Nephron progenitor cell (in vitro differentiated cells): ENCODE measurements at places on chromosomes 11 and 22.
A peak's percentile ranks its signal among the peaks of the same experiment; 100 is the strongest.

GRCh38 chr11:105824457-105825013, 197.5 kb downstream of the MSANTD4 start:
- DNase-seq: no peak

- no peak for DNase-seq
These were observed 25.3 kb downstream of the CD82 start for GRCh38 chr11:44590769-44591168.

DNA sequence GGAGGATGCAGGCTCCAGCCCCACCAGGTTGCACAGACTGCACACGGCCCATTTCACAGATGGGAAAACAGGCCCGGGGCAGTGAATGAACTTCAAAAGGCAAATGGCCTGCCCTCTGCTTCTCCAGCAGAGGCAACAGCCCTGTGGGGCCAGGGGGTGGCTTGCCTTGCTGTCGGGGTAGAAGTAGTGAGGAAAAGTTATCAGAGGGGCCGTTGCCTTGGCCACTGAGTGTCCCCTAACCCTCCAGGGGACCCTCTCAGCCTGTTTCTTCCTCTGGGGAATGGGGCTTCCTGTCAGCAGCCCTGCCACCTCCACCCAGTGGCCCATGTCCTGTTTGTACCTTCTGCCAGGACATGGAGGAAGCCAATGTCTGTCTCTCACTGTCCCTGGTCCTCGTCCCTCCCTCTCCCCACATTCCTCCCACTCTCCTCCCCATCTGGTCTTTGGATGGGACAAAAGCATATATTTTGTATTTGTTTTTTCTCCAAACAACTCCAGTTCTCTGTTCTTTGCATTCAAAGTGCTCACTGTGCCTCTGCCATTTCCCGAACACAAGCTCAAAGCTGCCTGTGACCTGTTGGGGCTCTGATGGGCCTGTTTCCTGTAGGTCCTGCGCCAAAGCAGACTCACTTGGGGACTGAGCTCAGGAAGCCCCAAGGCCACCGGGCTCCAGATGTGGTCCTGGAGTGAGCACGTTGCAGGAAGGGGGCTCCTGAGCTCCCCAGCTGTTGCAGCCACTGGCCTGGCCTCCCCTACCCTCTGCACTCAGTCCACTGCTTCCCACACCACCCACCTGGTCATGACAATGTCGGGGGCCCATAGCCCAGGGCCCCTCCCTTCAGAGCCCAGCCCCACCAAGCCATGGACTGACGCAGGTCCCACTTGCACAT, 9.5 kb downstream of the MAP4K2 start:
- no peak for DNase-seq

- no peak for DNase-seq
These were observed 106.6 kb upstream of the SLC22A12 start for GRCh38 chr11:64484191-64485022.

GRCh38 chr11:3947061-3947460, 91.6 kb downstream of the STIM1 start:
- DNase-seq: no peak

GRCh38 chr22:42010778-42011177, 12.2 kb downstream of the WBP2NL start:
- DNase-seq: no peak

DNA sequence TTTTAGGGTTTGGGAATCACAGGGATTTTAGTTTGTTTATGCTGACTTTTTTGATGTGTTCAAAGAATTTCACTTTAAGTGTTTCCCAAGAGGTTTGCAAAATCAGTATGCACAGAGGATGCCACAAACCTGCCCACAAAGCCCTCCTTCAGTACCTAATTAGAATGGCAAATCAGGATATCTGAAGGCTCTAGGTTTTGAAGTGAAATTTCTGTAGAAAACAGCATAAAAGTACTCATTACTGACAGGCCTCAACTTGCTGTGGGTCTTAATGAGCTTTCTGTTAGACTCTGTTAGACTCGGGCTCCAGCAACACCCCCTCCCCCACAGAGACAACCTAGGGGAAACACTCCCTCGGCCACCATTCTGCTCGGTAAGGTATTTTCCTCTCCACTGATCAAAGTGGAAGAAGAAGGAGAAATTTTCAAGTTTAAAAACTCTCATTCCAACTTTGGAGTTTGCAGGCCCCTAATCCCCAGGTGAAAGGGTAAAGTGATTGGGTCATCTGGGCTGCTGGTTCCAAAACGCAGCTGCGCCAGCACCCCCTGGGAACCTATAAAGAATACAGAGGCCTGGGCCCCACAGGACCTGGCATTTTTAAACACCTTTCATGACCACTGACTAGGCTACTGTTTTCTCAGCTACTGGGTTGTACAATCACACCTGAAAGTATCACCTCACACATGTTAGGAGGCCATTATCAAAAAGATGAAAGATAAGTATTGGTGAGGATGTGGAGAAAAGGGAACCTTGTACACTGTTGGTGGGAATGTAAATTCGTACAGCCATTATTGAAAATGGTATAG, 67.5 kb downstream of the PLEKHA7 start:
- DNase-seq: peak; percentile 15

DNA sequence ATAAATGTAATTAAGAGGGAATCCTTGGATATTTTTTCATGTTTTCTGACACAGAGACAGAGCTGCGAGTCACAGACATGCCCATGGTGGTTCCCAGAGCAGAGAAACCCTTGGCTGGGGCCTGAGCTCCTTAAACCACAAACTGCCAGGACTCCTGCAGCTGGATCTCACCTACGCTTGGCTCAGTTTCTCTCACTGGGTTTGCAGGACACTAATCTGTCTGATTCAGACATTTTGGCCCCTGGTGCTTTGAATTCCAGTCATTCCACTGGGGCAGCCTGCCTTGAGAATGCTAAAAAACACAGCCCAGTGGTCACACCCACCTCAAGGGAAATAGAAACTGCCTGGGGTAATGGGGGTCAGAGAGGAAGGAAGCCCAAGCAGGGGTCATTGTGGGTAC, 122.6 kb downstream of the CCDC81 start:
- no peak for DNase-seq

DNA sequence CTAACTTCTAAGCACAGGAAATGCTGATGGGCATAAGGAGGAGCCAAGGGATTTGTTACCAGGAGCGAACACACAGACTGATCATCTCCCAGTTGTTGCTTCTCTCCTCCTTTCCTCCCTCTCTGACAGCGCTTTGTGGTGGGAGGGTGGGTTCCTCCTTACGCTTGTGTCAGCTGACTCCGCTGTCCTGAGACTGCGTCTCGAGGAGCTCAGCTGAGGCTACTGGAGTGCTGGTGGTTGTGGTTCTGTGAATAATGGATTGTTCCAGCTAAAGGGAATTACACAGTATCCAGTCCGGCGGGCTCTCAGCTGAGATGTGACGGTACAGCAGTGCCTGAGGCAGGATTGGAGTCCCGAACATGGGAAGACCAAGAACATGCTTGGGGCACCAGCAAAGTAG, 113.4 kb downstream of the CTNND1 start:
- no peak for DNase-seq

DNA sequence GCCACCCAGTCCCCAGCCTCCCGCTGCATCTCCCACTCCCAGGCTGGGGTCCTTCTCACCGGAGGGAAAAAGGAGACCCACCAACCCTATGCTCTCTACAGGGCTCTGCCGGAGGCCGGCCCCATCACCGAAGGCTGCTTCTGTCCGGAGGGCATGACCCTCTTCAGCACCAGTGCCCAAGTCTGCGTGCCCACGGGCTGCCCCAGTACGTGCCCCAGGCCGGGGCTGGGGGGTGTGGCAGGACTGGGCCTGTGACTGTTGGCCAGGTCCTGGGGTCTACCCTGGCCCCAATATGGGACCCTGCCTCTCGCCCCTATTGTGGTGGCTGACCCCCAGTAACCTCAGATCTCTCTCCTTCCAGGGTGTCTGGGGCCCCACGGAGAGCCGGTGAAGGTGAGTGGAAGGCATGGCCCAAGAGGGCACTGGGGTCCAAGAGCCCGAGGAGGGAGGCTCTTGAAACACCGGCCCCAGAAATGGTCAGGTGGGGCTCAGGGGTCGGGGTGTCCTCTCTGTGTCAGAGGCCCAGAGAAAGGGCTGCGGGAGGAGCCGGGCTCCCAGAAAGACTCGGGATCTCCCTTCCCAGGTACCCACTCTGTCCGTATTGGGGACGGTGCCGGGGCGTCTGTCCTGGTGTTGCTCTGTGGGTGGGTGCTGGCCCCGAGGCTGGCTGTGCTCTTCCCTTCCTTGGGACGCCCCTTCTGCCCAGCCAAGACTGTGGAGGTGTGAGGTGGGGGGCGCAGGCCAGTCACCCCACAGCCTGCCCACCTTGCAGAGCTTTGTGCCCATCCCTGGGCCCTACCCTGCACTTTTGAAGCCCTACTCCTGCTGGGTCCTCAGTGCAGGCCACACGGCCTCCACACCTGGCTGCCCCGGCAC, 26.1 kb upstream of the MUC5B start:
- DNase-seq: no peak

- DNase-seq: no peak
These were observed 17.3 kb downstream of the IL10RA start for GRCh38 chr11:118003456-118003855.

- DNase-seq: no peak
These were observed 478.4 kb upstream of the B3GAT1 start for GRCh38 chr11:134890446-134890845.

DNA sequence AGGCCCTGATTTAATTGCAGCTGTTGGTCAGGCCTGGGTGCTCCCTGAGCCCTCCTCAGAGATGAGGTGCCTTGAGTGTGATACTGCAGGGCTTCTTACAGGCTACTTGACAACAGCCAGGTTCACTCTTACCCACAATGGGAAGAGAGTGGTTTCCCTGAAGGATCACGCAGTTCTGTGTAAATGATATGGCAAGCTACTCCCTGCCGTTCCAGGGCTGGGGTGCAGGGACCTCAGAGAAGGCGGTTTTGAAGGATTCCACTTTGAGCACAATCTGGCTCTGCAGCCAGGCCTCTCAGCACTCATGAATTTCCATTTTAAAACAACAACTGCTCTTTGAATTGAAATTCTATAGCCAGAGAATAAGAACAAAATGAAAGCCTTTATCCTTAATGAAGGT, 92.9 kb downstream of the SLC17A6 start:
- peak; percentile 2 for DNase-seq

DNA sequence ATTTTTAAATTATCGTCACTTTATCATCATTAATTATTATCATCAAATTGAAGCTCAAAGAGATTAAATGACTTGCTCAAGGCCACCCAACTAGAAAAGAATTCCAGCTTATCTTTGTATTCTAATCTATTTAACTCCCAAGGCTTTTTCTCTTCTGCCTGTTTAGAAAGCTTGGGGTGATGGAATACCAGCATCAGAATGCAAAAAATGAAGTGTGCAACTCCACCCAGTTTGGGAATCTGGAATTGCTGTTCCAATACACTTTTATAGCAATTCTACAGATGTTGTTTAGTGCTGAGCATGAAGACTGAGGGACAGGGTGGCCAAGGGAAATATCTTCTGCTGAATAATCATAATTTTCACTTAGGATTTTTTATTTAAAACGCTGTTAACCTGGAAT, 97.2 kb upstream of the FIBIN start:
- no peak for DNase-seq

- DNase-seq: no peak
These were observed 46.5 kb downstream of the MYO7A start for GRCh38 chr11:77174559-77174958.

GRCh38 chr11:11320825-11321224, 32.2 kb downstream of the CSNK2A3 start:
- no peak for DNase-seq

GRCh38 chr22:45867906-45868555, 108.9 kb downstream of the WNT7B start:
- DNase-seq: no peak

GRCh38 chr22:50713571-50714056, 24.4 kb upstream of the ACR start:
- no peak for DNase-seq

DNA sequence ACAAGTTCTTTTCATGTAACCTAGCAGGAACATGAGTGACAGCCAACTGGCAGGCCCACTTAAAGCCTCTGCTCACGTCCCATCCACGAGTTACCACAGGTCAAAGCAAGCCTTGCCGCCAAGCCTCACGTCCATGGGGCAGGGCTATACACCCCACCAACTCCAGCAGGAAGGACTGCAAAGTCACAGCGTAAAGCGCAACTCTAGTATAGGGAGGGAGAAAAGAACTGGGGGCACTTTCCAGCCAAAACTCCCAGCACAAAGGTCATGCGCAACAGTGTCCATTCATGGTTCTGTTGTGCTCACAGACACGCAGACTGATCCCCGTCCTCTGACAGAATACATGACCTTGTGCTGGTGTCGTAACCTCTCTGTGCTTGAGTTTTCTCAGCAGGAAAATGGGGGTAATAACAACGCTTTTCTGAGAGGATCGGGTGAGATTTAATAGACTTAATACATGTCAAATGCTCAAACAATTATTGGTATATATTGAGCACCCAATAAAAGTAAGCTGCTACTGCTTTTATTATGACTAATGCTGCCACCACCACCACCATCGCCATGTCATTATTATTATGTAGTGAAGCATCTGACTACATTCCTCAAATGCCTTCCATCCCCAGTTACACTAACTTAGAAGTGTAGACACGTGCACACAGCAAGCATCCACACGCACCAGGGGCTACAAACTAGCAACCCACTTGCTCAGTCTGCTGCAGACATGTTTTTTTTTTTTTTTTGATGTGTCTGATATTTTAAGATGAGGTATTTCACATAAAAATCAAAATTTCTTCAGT, 104.4 kb upstream of the PARVA start:
- DNase-seq: no peak

DNA sequence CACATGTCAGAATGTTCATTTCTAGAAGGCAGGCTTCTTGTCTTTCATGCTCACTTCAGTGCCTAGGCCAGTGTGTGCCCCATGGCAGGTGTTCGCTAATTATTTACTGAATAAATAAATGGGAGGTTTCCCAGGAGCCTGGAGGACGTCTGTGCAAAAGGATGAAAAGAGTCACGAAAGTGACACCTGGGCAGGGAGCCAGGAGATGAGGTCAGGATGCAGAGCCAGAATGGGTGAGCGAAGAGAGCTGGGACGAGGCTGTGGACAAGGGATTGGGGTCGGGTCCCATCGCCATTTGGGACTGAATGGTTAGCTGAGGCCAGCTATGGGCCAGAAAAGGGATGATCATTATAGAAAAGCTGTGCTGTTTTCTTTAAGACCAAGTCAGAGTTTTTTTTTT, 560.4 kb downstream of the TBC1D22A start:
- DNase-seq: no peak

GRCh38 chr11:107583629-107584195, 7.2 kb upstream of the ELMOD1 start:
- no peak for DNase-seq

GRCh38 chr22:23822101-23822671, 16.6 kb downstream of the DERL3 start:
- no peak for DNase-seq

DNA sequence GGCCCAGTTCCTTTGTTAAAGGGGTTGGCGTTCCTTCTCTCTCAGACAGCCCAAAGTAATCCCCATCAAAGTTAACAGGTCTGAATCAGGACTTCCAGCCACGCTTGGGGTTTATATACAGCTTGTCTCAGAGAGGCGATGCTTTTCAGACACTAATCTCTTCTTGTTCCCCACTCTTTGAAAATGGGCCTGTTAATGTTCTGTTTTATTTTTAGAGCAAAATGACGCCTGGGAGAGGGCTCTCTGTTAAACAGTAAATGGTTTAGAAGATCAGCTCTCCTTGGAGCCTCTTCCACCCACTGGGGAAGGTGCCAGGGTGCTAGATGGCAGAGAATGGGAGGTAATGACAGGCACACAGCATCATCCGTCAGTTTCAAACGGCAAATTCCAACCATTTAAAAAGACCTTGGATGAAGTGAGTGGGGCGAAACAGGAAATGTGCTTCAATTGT, 235.9 kb upstream of the NARS2 start:
- no peak for DNase-seq

GRCh38 chr11:10023212-10023611, 270.8 kb downstream of the SBF2 start:
- DNase-seq: no peak

GRCh38 chr22:49306632-49307480, 520.8 kb downstream of the BRD1 start:
- no peak for DNase-seq
